ENCODE measurements at places on chromosomes 1 and 21.

- peak; percentile 35 for DNase-seq
Observed at GRCh38 chr1:248862998-248863881, 4.4 kb upstream of the ZNF692 start.

DNA sequence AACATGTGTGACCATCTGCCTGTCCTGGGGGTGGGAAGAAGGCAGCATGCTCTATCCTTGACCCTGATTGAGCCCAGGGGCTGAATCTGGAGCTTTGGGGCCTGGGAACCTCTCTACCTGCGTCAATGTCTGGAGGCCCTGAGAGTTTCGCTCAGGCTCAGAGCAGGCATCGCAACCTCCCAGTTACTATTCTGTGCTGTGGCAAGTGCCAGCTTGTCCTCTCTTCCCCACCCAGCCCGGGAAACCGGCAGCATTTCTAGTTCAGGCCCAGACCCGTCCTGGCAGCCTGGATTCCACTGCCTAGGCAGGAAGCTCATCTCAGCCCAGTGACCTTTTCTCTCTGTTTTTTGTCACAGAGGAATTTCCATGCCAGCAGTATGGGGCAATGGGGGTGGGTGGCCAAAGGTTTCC lies 10.0 kb upstream of the IRF6 start:
- no peak for DNase-seq

GRCh38 chr1:71634159-71634558 lies 553.3 kb upstream of the ZRANB2 start:
- no peak for DNase-seq

DNA sequence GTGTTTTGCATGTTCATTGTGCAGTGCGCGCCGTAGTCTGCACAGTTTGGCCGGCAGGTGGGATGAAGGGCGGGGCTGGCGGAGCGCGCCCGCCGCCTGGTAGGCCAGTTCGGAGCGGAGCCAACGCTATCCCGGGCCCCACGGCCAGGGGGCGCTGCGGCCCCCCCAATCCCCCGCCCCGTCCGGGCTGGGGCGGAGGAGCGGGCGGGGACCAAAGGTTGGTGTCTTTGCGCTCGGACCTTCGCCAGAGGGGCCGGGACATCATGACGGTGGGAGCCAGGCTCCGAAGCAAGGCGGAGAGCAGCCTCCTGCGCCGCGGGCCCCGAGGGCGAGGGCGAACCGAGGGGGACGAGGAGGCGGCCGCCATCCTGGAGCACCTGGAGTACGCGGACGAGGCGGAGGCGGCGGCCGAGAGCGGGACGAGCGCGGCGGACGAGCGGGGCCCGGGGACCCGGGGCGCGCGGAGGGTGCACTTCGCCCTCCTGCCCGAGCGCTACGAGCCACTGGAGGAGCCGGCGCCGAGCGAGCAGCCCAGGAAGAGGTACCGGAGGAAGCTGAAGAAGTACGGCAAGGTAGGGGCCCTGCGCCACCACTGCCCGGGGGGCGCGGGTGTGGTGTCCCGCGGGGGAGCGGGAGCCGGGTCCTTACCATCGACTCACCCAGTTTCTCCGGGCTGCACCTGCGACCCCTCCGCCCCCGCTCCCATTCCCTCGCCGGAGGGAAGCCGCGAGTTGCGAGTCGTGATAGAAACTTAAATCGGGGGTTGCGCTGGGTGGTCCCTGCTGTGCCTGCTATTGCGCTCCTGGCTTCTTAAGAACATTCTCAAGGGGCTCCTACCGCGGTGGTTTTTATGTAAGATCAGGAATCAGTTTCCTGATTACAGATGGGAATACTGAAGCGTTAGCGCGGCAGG lies at the start of gene C1orf115:
Gene C1orf115 (plus strand): TSS at position 224 of the 913 bp plus-strand sequence. CDS start 40 bp downstream, at position 264.
- DNase-seq, result no peak

DNA sequence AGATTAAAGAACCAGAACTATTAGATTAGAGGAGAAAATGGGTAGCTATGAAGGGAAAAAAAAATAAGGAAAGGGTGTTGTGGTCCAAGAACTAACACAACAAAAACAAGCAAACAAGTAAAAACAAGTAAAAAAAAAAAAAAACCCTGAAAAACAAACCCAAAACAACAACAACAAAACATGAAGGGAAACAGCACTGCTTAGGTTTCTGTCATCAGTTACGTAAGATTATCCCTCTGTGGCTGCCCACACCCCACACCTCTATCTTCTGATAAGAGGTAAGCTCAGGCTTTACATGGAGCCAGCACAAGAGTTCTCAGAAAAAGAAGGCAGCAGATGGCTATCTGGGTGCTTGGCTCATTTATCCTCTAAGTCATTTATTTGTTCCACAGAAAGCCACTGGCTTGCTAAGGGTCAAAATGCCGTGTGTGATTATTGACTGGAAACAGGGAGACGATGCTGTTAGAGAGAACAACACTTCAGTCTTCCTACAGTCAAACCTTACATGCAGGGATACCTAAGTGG lies 57.5 kb downstream of the KIAA0319L start:
- no peak for DNase-seq

- no peak for DNase-seq
Observed at GRCh38 chr1:210709701-210710100, 381.0 kb downstream of the HHAT start.

DNA sequence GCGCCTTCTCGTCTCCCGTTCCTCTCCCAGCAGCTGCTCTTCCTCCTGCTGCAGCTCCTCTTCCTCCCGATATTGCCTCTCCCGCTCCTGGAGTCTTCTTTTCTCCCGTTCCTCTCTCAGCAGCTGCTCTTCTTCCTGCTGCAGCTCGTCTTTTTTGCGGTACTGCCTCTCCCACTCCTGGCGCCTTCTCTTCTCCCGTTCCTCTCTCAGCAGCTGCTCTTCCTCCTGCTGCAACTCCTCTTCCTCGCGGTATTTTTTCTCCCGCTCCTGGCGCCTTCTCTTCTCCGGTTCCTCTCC lies 5.3 kb downstream of the TCHH start:
- DNase-seq, result no peak

- no peak for DNase-seq
Observed at GRCh38 chr1:205700865-205701401, 20.6 kb upstream of the SLC45A3 start.

DNA sequence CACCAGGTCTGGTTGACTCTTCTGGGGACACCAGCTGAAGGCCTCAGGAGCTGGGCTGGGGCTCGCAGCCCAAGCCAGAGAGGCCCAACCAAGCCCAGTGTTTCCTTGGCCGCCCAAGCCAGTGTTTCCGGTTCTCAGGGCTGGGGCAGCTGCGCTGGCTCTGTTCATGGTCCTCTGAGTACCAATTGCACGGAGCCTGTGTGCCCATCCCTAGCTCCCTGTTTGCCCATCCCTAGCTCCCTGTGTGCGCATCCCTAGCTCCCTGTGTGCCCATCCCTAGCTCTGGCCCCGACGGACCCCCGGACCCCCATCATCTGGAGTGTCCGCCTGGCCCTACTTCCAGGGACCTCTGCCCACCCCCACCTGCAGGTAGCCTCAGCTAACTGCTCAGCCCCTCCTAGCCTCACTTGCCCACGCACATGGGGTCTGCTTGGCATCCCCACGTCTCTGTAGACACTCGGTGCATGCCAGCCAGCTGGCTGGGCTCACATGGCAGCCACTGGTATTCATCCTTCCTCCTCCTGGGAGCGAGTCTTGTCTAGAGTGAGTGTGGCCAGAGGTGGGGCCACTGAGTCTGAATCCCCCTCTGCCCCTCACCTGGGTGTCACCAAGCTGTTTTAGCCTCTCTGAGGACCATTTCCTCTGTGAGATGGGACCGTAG lies 64.0 kb downstream of the WNT9A start:
- no peak for DNase-seq

GRCh38 chr1:68958958-68959357 lies 462.1 kb upstream of the DEPDC1 start:
- DNase-seq, result no peak

DNA sequence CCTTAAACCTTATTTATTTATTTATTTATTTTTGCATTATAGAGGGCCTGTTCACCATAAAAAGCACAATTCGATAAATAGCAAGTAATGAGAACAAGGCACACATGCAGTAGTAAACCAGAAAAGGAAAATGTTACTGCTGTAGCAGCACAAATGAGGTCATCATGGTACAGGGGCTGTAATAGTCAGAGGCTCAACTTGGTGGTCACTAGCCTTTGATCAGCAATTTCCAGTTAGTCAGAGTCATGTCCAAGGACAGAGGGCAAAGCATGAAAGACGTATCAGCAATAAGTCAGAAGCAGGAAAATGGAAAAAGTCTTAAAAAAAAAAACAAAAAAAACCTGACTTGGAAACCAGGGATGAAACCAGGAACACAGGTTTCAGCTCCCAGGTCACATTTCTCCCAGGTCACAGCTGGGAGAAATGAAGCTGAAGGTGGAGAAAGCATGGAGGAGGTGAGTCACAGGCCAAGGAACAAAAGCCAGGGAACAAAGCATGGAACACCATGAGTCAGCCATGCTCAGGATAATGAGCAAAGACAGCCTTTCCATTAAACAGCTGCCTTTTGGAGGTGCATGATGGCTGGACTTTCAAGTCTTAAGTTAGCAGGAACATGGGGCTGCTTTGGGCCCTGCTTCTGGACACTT lies 556.3 kb downstream of the LTN1 start:
- no peak for DNase-seq

GRCh38 chr1:81574408-81574807 lies 226.3 kb upstream of the ADGRL2 start:
- DNase-seq, result no peak

GRCh38 chr1:229538945-229539344 lies 19.6 kb downstream of the ABCB10 start:
- DNase-seq, result no peak

DNA sequence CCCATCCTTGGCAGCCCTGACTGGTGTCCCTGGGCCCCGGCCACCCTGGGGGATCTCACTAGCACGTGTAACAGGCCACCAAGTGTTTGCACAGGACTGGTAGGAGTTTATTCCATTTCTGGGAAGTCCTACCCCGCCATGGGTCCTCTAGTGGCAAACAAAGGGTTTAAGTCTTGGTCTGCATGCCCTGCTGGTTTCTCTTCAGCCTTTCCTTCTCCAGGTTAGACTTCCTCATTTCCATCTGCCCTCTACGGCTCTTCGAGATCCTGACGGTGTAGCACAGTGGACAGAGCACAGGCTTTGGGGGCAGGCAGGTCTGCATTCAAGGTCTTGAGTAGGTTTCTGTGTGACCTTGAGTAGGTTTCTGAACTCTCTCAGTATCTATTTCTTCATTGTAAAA lies 2.8 kb downstream of the AGTRAP start:
- DNase-seq, result no peak

DNA sequence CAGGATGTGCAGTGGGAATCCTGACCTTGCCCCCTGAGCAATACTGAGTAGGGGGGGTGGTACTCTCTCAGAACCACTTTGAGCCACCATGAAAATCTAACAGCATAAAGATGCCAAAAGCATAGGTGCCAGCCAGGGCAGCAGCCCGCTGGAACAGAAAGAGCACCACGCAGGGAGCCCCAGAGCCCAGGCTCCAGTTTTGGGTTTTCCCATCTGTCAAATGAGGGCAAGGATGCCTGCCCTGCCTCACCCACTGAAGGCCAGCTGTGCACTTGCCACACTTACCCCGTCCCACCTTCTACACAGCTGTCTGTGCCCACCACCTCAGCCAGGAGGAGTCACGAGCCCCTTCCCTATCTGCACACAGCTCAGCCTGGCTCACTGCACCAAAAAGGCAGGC lies 20.8 kb downstream of the LRP8 start:
- no peak for DNase-seq

DNA sequence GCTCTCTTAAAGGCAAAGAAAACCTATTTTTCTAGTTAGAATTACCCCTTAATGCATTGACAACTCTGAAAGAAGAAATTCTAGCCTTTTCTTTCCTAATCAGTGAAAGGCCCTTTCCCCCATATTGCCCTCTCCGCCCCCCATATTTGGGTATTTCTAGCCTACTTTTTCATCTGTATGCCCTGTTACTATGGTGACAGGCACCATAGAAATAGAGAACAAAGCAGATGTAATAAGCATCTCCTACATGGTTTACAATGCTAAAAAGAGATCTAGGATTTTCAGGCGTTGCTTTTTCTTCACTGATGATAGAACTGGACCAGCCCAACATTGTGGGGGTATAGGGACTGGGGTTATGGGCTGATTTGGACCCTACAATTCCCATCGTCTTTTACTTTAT lies 14.5 kb downstream of the LRRC8B start:
- DNase-seq, result no peak

- DNase-seq, result no peak
Observed at GRCh38 chr21:37425684-37426083, 59.1 kb downstream of the DYRK1A start.

- DNase-seq, result no peak
Observed at GRCh38 chr1:160108888-160109662, 6.5 kb upstream of the ATP1A2 start.

GRCh38 chr1:109499661-109500536 lies 6.0 kb downstream of the CYB561D1 start:
- no peak for DNase-seq

DNA sequence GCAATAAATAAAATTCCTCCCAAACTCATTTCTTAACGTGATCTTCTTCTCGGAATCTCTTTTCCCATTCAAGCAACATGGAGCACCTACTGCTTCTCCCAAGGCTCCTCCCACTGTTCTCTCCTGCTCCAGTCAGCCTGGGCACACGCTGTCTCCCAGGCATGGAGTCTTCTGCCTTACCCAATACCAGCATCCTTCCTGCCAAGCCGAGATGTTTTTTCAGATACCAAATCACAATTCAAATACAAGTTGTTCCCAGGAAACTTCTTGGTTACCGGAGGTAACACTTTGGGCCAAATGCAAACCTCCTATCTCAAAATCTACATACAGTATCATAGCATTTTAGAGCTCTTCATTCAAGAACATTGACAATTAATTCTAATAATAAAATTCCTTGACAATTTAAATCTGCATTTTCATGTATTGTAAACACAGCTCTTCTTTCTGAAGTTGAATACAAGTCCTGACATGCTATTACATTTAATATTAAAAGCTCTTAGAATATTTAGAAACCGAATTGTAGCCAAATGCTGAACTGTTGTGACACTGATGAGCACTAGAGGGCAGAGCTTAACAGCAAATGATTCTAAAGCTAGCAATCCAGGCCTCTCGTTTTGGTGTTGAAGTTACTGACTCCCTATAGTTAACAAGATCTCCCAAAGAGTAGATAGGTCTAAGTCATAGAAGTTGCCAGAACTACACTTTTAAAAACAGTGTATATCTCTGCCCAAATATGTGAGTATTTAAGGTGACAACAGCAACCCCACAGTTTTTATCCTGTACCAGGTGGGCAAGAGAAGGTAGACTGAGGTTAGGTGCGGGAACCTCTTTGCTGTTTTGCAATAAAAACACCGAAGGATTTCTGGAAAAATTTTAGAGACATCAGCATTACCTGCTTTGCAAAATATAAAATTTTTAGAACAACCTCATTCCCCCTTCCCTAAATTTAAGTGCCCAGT lies 52.3 kb downstream of the BCAR3 start:
- DNase-seq, result peak; percentile 58

- no peak for DNase-seq
Observed at GRCh38 chr1:98898940-98899339, 105.7 kb downstream of the PLPPR5 start.
